ENCODE measurements at places on chromosomes 2 and 18. TPM values are rescaled to one million over a fixed set of nuclear protein-coding genes. Genes with fewer than 3 reads are reported as not detected.

The PCARE gene
- not detected for total RNA-seq

The LBX2 gene
- total RNA-seq: 0.39 TPM

The MERTK gene
- 14.0 TPM for total RNA-seq

The ZC3H6 gene
- total RNA-seq: 1.8 TPM

The LHCGR gene
- not detected for total RNA-seq

The PLEKHH2 gene
- under 0.01 TPM for total RNA-seq

The INPP4A gene
- 40.0 TPM for total RNA-seq

The MATN3 gene
- 1.0 TPM for total RNA-seq

The CCDC138 gene
- total RNA-seq: 3.9 TPM

The CXCR1 gene
- not detected for total RNA-seq

The BOLL gene
- total RNA-seq: not detected

The UGT1A4 gene
- total RNA-seq: not detected

The CNTNAP5 gene
- not detected for total RNA-seq

The IL36RN gene
- total RNA-seq: not detected

The POTEC gene
- total RNA-seq: not detected

The TEKT4 gene
- total RNA-seq: not detected

The TUBA4B gene
- total RNA-seq: not detected

The SH2D6 gene
- under 0.01 TPM for total RNA-seq

All from dermis microvascular lymphatic vessel endothelial cell (primary cell).